8988T (cell line): ENCODE measurements at places on chromosomes 13 and 19.

DNA sequence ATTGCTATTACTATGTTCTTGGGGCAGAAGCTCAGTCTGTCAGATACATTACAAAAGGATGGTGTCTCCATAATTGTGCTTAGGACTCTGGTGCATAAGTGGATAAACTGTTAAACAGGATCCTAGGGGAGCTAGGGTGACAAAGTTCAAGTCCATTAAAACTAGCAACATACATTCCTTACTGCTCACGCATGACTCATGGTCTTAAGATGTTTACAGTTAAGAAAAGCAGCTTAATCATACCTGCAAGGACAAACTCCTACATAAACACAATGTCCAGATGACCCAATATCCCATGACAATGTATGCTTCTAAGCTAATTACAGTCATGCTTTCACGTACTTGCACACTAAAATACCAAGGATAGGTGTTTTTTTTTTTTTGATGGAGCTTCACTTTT lies 3.5 kb upstream of the ZNF701 start:
- no peak for DNase-seq

DNA sequence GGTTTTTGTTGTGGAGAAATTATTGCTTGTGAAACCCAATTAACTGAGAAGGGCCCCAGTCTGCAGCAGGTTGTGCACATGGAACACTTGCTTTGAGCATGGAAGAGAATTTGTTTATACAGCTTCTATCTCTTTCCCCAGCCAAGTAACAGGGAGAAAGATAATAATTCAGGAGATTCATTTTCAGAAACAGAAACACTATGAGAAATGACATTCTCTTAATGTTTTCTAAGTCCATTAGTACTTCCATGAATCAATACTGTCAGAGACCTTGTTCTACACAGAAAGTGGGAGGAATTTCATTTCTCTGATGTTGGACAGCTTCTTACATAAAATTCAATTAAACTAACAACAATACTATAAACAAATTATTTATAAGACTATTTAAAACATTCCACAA lies 446.3 kb downstream of the KLF12 start:
- DNase-seq, result no peak

- no peak for DNase-seq
Measured at GRCh38 chr13:26948353-26948752, 187.8 kb upstream of the GPR12 start.

- DNase-seq, result no peak
Measured at GRCh38 chr13:30905932-30906383, at the start of gene MEDAG. MEDAG (plus strand) TSS chr13:30906271; CDS start chr13:30906516, 245 bp downstream.

DNA sequence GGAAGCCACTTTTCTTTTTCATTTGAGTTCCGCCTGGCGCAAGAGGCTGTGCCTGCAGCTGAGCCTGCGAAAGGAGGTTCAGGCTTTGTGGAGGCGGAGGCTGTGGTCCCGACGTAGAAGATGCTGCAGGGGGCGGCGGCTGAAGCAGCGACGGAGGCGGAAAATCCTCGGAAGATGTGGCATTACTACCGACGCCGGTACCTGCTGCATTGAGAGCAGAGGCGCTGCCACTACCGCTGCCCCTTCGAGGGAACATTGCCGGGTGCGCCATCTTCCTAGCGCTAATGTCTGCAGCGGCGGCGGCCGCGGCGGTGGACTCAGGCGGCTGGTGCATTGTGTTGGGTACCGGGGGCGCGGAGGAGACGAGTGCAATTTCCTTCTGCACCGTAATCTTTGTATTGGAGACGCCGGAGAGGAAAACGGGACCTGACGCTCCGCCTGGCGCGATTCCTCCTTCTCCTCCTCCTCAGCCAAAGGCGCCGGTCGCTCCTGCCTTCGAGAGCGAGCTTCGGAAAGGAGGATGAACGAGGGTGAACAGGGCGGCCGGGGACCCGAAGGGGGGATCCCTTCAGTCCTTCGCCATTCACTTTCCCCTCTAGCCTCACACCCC lies at the start of gene TSC22D1:
Gene TSC22D1 (minus strand): TSS at position 590 of the 610 bp plus-strand sequence. CDS start 256 bp downstream, at position 334.
- DNase-seq, result peak; percentile 33

- DNase-seq, result no peak
Measured at GRCh38 chr13:92459306-92459705, 767.3 kb upstream of the GPC6 start.

DNA sequence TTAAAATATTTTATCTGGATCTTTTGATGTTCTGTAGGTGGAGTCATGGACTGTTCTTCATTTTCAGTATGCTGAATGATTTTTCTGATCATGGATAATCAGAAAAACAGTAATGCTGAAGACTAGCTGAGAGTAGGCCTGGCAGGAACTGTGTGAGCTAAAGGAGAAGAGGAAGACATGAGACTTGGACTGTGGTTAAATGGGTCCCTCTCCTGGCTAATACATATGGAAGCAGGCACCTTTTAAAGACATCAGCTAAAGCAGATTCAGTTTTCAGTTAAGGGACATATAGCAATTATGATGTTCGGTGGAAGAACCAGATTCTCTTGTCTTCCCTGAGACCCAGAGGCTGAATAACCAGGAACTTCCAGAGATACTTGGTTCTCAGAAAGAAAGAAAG lies 169.4 kb downstream of the OLFM4 start:
- no peak for DNase-seq

GRCh38 chr19:6475321-6476108 lies 6.1 kb downstream of the DENND1C start:
- DNase-seq, result no peak

GRCh38 chr19:14150041-14150769 lies 13.8 kb upstream of the ASF1B start:
- no peak for DNase-seq

GRCh38 chr19:53057904-53058580 lies 13.5 kb downstream of the ERVV-2 start:
- no peak for DNase-seq

DNA sequence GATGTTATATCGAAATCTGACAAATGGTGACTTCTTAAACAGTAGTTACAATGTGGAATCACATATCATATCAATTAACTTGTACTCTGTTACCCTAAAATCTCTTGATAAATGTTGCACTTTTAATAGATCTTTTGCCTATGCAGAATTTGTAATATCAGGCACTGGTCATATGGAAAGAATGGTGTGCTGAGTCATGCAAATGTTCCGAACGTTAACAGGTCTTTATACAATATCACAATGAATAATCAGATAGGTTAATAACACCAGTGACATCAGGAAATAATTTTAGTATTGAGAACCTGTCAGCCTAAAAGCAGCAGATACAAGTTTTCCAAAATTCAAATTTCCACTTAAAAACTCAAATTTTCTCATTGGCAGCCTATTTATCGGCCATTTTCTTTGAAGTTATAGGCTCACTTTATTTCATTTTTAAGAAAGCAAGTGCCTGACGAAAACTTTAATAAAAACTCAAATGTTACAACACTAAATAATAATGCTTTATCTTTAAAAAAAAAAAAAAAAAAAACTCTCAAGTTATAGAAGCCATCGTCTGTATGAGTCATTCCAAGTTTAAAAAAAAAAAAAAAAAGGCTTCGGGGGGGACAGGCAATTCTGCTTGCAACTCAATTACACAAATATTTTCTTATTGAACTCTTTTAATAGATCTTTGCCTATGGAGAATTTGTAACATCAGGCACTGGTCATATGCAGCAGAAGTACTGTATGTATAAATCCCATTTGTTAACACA lies 180.9 kb downstream of the DIAPH3 start:
- no peak for DNase-seq

GRCh38 chr19:33426621-33427361 lies 53.3 kb downstream of the CEBPG start:
- DNase-seq, result no peak

DNA sequence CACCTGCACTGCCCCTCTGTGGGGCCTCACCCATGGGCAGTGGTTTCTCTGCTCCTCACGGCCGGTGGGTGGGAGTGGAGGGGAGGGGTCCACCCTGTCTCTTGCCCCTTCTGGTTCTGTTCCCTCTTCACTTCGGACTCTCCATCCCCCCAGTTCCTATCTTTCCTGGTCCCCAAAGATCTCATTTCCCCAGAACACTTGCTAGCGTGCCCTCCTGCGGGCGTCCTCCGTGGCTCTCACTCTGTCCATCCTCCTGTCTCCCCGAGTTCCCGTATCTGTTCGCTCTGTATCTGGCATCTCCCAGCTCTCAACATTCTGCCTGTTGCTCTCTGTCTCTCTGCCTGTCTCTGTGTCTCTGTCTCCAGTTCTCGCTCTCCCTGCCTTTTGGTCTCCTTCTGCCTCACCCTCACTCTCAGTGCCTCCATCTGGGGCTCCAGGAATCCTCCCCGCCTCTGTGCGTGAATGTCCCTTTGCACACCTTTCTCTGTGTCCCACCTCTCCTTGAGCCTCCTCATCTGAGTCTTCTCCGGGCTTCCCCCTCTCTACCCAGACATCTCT lies 363 bp downstream of the SPIB start:
- DNase-seq, result no peak

DNA sequence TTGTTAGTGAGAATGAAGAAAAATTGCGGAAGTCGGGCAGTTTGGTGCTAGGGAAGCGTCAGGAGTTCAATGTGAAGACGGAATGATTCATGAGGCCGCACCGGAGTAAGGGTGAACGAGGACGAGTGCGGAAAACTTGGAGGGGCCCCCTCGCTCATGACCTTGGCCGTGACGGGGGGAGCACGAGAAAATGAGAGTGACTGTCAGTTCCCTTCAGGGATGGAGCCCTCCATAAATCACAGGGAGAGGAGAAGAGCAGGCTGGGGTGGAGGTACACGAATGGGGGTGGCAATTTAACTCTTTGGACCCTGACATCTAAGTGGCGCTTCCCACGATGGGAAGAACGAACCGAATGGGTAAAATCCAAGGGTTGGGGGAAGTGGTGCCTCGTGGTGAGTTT lies 486.4 kb downstream of the TSHZ3 start:
- DNase-seq, result no peak

GRCh38 chr19:1055886-1056620 lies 10.9 kb upstream of the ARHGAP45 start:
- no peak for DNase-seq

DNA sequence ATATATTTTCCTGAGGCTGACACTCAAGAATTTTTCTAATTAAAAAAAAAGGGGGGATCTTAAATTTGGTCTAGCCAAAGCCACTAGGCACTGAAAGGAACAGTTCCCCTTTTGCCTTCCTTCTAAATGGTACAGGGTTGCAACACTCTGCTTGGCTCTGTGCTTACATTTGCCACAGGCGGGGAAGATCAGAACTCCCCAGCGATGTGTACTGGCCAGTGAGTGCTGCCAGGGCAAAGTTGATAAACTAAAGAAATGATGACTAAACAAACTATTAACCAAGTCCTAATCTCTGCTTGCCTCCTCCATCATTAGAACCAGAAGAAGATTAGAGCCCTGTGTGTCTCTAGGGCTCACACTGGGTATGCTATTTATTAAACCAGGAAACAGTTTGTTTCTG lies 75.3 kb upstream of the SCEL start:
- DNase-seq, result no peak

DNA sequence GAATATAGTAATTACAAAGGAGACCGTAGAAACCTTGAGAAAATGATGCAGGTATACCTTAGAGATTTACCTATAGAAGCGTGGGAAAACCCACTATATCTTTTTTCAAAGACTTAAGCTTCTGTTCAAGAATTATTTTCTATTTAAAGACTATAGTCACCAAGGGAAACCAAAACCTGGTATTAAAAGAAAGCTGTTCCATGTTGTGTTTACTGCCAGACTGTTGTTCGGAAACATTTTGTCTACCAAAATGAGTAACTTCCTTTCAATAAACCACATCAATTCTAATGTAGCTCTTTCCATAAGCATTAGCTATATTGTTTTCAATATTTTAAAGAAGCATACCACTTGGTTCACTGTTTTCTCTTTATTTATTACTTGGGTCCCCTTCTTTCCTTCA lies 182.9 kb upstream of the SLITRK6 start:
- DNase-seq, result no peak

DNA sequence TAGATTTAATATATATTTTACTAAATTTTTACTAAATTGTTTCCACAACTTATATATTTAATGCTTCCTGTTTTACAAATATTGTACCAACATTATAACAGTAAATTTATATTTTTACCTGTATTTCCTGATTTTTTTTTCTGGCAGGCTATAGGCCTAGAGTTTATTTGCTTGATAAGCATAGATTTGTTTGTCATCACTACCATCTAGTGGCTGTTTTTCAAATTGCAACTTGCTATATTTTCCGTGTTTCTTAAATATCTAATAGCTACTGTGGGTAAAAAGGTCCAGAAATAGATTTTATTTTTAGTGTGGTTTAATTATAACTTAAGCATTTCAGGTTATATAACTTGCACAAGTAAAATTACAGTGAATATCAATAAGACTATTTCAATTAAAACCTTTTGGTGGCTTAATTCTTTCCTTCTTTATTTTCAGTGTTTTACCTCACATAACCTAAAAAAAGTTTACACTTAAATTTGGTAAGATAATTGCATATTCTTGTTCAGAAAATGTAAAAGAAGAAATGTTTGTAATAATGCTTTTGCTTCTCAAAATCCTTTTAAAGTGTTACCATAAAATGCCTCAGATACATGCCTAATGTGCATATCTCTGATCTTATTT lies 60.6 kb downstream of the NDFIP2 start:
- no peak for DNase-seq

DNA sequence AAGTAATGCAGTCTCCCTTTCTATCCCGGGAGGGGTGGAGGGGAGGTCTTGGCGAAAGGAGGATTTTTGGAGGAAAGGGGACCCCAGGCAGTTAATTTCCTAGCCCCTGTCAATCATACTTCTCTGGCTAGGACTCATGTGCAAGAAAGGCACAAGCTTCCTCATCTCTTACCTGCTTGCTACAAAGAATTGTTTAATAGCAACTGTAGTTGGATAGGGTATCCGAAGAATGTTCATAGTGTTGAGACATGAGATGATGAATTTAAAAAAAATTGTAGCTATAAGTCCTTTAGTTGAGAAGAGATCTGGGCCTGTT lies 525 bp downstream of the BORA start:
- no peak for DNase-seq

DNA sequence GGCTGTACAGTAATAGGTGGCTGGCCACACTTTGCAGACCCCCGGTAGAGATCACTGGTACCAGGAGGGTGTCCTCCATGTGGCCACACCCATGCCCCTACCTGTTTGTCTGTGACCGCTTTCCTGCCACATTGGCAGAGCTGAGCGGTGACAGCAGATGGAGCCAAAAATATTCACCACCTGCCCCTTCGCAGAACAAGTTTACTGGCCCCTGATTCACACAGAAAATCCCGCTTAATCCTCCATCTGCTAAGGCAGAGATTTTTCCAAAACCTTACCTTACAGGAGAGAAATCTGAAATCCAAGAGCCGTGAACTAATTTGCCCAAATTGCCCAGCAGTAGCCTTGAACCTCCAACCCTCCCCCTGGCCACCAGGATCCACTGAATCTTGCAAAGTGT lies 52.1 kb downstream of the MYO9B start:
- DNase-seq, result no peak
